ENCODE measurements at places on chromosomes 16 and 17.

GRCh38 chr17:72901083-72901482 is 191.4 kb downstream of the SLC39A11 start:
- no peak for DNase-seq

GRCh38 chr17:77254951-77255825 is 114.4 kb downstream of the SEC14L1 start:
- no peak for DNase-seq

- no peak for DNase-seq
These were observed 6.2 kb upstream of the MPRIP start for GRCh38 chr17:17035920-17036523.

GRCh38 chr17:22459953-22460350 is 767.6 kb downstream of the KCNJ18 start:
- DNase-seq: no peak

DNA sequence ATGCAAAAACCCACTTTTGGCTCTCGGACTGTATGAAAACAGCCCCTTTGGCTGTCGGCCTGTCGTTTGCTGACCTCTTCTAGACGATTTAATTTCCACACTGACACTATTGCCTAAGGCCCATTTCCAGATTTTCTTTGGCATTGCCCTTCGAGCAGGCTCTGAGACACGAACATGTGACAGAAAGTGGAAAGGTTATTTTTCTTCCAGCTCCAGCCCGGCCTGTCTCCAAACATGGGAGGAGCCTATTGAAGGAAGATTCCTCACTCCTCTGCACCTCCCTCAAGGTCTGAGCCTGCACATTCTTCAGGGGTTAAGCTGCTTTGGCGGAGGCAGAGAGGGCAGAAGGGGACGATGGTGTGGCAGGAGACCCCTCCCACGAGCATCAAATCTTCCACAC is 85.9 kb upstream of the FOXF1 start:
- DNase-seq: no peak

GRCh38 chr16:11020792-11021551 is 76.6 kb downstream of the CLEC16A start:
- no peak for DNase-seq

DNA sequence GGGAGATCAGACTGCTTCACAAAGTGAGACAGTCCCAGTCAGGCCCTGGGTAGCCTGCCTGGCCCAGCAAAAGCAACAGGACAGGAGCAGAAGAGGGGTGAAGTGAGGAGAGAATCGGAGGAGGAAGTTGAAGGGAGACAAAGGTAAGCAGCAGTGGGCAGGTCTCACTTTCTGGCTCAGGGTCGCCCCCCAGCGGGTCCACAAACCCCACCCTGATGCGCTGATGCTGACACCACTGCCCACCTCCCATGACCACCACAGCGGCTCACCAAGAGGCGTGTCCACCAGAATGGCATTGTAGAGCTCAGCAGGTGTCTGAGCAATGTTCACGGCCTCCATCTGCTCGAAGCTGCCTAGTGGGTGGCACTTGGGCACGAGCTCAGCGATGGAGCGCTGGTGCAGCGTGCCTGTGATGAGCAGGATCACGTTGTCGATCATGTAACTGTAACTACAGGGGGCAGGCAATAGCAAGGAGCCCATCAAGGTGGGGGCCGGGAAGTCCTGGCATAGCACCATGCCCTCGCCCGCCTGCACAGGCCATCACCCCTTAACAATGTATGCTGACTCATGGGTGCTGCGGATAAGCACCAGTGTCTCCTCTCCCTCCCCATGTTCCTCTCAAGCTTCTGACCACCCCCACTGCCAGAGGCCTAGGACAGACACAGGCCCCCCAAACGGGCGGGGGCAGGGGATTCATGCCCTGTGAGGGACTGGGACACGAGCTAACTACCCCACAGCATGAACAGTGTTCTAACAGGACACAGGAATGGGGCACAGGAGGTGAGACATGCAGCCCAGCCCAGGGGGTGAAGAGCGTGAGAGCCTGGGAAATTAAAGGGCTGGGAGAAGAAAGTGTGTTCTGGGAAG is 13.6 kb downstream of the HSD11B2 start:
- no peak for DNase-seq

- no peak for DNase-seq
These were observed 76.6 kb downstream of the LMF1 start for GRCh38 chr16:894136-894535.

- no peak for DNase-seq
These were observed 78.0 kb downstream of the MAP2K6 start for GRCh38 chr17:69492410-69493071.

GRCh38 chr16:57304169-57305061 is 19.9 kb upstream of the PLLP start:
- no peak for DNase-seq

- DNase-seq: no peak
These were observed 207.7 kb downstream of the SPECC1 start for GRCh38 chr17:20216853-20217252.

DNA sequence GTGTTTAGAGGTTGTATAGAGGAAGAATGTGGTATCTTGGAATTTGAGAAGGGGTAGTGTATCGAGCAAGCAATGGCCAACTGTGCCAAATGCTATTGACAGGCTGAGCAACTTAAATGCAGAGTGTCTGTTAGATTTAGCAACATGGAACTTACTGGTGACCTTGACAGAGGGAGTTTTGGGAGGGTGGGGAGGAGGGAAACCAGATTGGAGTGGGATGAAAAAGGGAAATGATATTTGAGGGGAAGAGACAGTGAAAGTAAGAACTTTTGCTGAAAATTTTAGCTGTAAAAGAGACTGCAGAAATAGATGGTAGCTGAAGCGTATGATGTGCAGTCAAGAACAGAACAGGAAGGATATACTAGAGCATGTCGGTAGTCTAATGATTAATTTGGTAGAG is 1.1 kb downstream of the LRRC36 start:
- no peak for DNase-seq

DNA sequence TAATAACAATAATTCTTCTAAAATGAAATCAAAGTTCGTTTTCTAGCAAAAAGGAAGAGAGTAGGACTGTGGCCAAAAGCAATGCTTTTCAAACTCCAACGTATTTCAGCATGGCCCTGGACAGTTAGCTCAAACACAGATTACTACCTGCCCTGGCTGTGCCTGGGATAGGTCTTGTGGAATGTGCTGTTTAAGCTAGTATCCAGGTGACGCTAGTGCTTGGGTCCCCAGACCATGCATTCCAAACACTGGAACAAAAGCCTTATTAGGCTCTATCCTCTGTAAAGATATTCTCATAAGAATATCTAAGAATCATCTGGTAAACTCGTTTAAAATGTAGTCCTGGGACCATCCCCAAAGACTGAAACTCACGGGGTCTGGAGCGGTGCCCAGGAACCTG is 52.6 kb upstream of the MEAK7 start:
- DNase-seq: no peak

GRCh38 chr17:58677194-58677880 is 14.5 kb downstream of the TEX14 start:
- no peak for DNase-seq

- no peak for DNase-seq
These were observed 145.3 kb downstream of the FOXL1 start for GRCh38 chr16:86723689-86724088.

- DNase-seq: no peak
These were observed 5.9 kb downstream of the FAM234A start for GRCh38 chr16:240559-240958.

DNA sequence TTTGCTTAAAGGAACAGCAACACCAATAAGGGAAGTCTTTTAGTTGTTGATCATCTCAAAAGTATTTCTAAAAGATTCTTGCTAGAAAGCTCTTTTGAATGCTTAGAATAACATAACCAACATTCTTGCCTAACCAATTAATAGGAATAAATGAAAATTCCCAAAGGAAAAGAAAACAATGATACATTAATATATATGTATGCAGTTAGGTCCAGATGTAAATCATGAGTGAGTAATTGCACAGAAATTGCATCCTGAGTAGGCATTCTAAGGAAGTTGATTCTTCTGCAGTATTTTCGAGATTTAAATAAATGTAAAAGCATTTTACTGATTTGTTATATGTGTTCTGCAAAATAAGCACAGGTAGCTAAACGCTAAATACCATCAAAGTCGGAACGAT is 22.1 kb downstream of the COX10 start:
- DNase-seq: no peak

DNA sequence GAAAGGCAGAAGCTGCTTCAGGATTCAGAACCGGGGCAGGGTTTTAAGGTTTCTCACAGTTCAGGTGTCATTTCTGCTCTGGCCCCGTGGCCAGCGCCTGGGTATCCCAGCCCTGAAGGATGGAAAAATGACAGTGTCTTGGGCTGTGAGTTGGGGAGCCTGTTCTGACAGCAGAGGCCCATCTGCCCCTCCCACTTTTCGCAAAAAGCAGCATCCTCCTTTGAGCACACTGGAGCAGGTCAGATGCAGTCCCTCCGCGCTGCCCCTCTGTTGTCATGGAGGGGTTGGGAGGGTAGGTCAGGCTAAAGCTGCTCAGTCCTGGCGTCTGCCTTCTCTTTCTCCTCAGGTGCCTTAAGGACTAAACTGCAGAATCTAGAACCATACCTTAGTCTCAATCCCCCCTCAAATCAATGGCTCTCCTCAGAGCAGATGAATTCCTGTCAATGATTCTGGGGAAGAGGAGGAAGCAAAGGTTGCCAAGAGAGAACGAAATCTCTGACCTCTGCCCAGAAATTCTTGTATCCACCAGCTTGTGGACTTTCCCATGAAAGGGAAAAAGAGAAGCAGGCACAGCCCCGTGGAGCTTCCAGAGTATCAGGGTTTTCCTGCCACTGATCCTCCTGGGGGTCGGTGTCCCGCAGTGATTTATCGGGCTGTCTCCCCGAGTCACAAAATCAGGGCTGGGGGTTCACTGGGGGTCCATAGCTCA is 7.3 kb downstream of the NEUROD2 start:
- no peak for DNase-seq

DNA sequence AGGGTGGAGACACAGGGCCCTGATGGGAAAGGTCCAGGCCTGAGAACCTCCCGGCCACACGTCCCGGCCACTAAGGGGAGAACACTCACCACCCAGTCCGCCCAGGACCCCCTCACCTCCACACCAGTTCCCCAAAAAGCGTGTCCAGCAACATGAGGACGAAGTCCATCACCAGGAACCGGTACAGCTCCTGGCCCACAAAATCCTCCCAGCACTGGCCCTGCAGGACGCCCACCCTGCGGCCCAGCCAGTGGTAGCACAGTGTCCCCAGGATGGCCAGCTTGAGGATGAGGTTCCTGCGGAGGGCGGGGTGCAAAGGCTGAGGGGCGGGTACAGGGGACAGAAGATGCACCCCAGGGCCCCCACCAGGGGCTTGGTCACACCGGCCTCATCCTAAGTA is 8.0 kb downstream of the TMC6 start:
- DNase-seq: no peak

DNA sequence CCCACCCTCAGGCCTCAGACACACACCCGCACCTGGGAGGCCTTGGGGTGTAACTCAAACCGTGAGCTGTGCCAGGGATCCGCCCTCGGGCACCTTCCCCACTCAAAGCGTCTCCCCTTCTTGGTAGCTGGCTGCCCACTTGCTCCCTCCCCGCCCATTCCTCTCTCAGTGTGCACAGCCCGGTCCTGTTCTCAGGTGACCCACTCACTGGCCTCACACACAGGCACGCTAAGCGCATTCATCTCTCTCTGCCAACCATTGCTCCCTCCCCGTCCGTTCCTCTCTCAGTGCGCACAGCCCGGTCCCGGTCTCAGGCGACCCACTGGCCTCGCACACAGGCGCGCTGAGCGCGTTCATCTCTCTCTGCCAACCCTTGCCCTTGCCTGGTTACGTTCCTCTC is 20.8 kb downstream of the WDR45B start:
- DNase-seq: no peak

DNA sequence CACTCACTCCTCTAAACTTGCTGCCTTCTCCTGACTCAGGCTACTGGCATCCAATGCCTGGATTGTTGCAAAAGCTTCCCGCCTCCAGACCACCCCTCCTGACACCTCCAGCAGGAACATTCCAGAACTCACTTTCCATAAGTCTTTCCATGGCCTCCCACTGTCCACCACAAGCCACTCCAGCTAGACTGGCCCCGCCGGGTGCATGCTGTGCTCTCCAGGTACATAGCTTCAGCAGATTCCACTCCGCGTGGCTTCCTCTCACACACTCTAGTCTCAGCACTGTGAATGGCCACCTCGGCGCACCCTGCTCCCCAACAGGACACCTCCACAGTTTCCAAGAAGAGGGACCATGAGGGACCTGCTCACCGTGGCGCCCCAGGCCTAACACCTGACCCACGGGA is 25.9 kb upstream of the FAAP100 start:
- no peak for DNase-seq

- DNase-seq: no peak
These were observed 11.2 kb downstream of the TERB1 start for GRCh38 chr16:66790130-66790733.

DNA sequence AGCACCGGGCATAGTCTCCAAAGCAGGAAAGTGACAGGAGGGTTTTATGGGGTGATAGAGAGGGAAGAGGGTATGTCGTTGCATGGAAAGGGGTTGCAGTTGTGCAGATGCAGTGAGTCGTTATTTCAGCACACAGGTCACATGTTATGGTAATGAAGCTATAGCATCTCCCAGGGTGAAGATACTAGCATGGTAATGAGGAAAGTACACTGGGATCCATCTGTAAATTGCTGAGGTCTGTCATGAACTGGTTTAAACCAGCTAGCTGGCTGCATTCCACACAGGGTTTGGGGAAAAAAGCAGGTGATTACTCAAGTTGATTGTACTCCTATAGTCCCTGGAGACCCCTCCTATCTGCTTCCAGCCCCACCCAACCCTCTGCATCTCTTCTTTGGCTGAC is 11.7 kb downstream of the COX11 start:
- DNase-seq: no peak

DNA sequence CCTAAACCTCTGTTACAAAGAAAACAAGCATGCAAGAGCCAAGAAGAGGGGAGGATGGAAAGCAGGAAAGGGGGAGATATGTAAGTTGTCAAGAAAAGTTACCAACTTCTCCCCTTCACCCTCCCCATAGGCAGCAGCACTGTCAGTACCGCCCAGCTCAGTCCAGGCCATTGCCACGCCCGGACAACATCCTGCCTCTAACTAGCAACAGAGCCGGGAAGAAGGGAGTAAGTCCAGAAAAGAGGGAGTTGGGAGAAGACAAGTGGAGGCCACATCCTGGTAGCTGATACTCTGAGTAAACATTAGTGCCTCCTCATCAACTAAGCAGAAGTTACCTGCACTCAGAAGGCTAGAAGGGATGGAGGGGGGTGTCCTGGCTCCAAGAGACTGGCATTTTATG is 113.6 kb downstream of the SMG6 start:
- no peak for DNase-seq

DNA sequence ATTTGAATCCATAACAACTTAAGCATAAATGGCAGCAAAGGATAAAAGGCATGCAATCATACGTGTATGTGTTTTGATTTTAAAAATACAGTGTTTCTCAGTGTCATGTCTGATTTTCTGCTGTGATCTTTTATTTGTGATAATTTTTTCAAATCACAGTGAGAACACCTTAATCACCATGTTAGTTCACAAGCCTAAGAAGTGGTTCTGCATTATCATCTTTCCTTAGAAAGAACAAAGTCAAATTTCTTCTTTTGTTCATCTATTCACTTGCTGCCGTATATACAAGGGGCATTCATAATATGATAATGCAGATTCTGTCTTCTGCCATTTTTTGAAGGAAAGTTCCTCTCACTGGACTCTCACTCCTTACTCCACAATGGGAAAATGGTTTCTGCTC is 33.3 kb upstream of the ABCA9 start:
- no peak for DNase-seq
